ENCODE measurements at places on chromosomes 3 and 15.

DNA sequence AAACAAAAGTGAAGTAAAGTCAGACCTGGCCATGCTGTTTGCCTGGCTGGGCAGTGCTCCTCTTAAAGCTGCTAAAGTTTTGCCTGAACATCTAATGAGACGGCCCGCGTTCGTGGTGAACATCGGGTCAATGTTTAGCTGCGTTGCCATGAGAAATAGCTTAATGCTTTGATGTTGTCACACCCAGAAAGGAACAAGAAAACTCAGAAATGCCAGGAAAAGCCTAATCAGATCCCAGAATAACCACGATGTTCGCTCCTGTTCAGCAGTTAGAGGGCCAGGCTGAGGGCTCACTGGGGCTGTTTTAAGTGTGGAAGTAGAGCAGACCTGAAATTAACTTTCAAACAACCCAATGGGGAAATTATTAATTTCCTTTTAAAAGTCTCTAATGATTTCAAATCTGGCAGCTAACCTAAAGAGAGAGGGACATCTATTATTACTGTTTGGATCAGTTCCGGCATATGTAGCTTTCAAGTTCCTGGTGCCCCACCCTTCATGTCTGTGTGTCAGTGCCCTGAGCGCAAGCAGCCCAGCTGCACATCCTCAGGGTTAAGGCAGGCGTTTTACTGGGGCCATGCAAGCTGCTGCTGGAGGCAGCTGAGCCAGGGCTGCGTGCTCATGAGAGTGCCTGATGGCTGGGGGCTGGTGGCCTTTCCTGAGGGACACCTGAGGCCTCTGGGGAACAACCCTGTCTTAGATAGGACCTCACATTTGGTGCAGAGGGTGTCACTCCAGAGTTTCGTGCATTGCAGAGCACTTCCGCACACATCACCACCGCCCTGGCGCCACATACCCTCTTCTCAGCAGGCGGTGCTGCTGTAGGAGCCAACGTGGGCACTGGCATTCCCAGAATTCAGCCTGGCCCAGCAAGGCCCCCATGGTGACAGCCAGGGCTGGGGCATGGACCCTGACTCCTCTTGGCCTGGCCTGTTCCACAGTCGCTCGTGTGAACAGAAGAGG lies 76.6 kb downstream of the LRRK1 start:
- DNase-seq: no peak

DNA sequence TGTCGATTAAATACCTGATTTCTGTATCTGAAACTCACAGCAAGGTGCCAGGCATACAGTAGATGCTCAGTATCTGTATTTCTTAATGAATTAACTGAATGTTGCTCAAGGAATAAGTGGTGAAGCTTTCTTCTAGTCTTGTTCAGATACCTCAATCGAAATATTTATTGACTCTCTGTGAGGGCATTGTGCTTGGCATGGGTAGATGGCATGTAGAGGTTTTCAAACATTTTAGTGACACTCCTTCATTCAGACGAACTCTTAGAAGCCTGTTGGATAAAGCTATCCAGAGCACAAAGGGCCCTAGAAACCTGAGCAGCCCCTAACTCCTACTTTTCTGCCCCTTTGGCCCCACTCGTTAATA lies 369 bp upstream of the SNX1 start:
- DNase-seq: no peak

- no peak for DNase-seq
These were observed 114.5 kb downstream of the CHCHD6 start for GRCh38 chr3:126818400-126819095.

GRCh38 chr15:88725305-88726210 lies 77.7 kb upstream of the ACAN start:
- DNase-seq: no peak

DNA sequence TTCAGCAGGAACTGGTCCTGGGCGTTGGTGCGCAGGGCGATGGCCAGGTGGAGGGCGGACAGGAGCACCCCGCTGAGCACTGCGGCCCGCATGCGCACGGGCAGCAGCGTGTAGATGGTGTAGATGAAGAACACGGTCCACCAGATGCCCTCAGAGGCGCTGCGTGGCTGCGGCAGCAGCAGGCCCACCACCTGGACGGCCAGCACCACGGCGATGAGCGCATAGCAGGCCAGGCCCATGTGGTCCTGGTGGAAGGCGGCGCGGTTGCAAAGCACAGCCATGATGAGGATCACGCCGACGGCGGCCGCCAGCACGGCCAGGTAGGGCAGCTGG lies 1.5 kb downstream of the ADCY5 start:
- DNase-seq: no peak

DNA sequence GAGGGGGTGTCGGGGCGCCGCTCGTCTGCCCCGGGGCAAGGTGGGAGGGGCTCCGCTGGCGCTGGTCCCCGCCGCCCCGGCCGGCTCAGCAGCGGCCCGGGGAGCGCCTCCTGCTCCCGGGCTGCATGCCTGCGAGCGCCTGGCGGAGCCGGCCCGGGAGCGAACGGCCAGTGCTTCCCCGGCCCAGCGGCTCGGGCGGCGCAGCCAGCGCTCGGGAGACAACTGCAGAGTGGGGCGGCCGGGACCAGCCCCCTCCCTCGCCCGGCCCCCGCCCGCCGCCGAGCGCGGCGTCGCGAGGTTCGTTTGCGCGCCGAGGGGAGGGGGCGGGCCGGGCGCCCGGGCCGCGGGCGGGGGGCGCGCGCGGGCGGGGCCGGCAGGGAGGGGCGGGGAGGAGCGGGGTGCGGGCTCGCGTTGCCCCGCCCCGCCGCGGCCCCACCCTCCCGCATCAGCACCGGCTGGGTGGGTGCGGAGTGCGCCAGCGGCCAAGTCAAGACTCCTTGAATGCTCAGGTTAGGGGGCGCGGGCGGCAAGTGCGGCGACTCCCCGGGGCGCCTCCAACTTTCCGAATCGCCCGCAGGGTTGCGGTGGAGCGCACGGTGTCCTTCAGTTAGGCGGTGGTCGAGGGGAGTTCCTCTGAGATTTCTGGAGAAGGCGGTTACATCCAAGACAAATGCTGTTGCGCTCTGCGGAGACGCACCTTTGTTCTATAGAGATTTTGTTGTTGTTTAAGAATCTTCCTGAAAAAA lies at the start of gene RGMA:
RGMA (minus strand) TSS at position 231 of the 746 bp plus-strand sequence. CDS start 279 bp downstream, outside the sequence.
- DNase-seq: no peak
